ENCODE measurements at places on chromosomes 2 and 18.

GRCh38 chr2:138499684-138500083 is 1.9 kb upstream of the SPOPL start:
- DNase-seq, result no peak

DNA sequence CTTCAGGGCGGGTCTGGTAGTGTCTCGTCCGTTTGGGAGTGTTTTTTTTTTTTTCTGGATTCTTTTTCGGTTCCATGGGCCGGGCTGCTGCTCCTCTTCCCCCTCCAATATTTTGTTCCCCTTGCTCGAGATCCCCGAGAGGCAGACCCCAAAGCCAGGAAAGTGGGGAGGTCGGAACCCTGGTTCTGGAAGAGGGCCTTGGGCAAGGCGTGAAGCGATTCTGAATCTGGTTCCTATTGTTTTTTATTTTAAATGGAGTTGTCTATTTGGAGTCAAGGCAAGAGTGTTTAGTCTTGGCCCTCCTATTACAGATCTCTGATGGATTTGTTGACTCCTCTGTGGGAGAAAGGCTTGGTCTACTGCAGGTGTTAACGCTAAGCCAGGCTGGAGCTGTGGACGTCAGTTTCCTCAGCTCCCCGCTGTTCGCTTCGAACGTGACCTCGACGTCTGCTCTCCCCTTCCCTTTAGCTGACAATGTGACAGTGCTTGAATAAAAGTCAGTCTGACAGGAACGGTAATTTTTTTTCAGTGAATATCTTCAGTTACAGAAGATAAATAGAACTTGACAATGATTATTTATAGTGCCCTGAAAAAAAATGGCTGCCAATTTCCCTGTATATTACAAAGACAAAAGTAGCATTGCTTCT is 683 bp upstream of the DNAJC27 start:
- peak; percentile 76 for DNase-seq

DNA sequence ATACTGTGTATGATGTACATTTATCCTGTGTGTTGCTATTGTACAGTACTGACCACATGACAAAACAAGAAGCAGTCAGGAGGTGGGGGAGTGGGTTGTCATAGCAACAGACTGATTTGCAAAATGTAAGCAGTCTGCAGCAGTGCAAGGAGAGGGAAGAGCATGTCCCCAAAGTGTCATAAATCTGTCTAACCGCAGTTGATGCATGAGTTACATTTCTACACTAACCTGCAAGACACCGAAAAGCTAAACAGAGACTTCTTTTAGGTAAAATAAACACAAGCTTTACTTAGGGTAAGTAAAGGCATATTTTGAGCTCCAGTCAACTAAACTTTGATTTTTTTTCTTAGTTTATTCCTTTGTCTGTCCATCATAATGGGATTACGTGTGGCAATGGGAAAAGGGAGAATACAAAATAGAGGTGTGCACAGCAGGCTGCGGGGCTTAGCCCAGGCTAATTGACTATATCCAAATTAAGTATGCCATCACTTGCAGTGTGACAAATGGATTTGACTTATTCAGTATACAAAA is 134.5 kb downstream of the MEIS1 start:
- DNase-seq, result no peak

- DNase-seq, result no peak
These were observed 11.6 kb upstream of the ZNF512 start for GRCh38 chr2:27571197-27571596.

DNA sequence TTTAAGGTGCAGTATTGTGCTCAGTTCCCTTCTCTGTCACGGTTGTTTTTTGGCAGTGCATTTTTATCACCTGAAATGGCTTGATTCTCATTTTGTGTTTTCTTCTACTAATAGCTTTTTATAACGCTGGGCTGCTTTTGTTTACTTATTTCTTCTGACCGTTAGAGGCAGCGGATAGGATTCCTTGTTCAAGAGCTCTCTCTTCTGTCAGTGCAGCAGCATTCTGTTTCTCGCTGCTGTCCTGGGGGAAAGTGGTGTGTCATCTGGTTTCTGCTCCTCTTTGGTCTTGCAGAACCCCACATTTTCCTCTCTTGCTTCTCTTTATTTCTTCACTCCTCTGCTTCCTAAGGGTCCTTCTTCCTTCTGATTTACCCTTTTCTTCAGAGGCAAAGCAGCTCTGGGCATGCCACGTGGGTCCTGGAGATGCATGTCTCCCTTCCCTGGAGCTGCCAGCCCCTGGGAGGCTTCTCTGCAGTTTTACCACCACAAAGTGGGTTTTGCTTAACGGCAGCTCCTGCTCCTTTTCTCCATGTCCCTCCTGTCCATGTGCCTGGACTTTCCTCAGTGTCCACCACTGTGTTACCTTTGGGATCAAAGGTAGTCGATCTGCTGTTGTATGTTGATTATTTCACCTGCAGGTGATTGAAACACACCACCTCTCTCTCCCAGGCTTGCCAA is 47.3 kb upstream of the SNTG2 start:
- no peak for DNase-seq

GRCh38 chr2:85112906-85113625 is 20.1 kb upstream of the TCF7L1 start:
- DNase-seq, result no peak

DNA sequence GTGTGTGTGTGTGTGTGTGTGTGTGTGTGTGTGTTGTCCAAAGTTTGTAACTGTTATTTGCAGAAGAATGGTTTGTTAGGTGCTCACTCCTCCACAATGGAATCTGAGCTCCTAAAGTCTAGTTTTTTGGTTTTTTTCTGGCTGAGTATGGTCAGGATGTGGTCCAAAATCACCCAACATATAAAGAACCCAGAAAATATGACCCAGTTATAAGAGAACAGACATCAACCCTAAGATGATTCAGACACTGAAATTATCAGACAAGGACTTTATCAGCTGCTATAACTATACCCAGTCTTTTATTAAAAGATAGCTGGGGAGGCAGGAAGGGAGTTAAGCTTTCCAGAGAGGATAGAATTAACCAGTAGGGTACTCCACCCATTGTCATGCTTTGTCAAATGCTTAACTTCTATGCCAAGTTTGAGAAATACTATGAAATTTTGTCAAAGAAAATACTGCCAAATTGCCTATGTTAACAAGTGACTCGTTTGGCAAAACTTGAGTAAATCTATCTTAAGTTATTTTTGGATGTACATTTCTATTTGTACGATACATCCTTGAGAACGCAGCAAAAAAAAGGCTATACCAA is 57.5 kb downstream of the TANK start:
- DNase-seq, result no peak

GRCh38 chr2:148042219-148042618 is 21.3 kb downstream of the MBD5 start:
- no peak for DNase-seq

DNA sequence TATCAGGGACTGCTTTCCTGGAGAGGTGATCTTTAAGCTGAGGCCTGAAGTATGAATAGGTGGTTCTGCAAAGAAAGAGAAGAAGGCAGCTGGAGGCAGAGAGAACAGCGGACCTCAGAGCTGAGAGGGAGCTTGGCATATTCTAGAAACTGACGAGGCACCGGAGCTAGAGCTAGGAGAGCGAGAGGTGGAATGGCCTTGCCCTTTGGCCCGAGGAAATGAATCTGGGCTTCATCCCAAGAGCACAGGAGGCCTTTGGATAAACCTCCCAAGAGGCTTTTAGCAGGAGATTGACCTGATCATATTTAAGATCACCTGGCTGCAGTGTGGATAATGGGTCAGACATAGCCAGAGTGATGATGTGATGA is 7.9 kb downstream of the DYSF start:
- no peak for DNase-seq

- DNase-seq, result peak; percentile 77
These were observed 51.2 kb upstream of the ALPP start for GRCh38 chr2:232327105-232328031.

- DNase-seq, result no peak
These were observed 110.7 kb downstream of the QPCT start for GRCh38 chr2:37454851-37455762.

DNA sequence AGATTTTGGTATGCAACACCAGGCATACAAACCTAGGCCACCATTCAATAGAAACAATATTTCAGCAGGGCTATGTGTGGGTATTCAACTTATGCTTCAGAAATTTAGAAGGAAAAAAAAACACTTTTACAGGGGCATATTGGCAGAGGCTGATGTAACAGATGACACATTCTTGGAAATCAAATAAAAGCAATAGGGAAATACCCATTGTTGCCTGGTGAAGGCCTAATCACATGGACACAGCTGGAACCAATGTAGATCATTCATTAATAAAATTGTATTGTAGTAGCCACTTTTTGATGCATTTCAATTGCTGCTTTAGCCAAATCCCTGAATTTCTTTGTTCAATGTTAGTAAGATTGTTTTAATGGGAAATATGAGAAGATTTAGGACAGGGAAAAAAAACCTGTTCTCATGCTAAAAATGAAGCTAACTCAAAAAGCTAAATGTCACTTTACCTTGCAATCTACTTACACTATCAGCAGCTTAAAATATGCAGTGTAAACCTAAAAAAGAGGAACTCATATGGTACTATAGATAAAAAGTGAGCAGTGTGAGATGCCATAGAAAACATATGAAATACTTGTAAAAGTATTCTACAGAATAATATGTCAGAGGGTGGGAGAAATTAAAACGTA is 289.4 kb downstream of the ZEB2 start:
- no peak for DNase-seq

- no peak for DNase-seq
These were observed 324.3 kb upstream of the PKDCC start for GRCh38 chr2:41723526-41723925.

DNA sequence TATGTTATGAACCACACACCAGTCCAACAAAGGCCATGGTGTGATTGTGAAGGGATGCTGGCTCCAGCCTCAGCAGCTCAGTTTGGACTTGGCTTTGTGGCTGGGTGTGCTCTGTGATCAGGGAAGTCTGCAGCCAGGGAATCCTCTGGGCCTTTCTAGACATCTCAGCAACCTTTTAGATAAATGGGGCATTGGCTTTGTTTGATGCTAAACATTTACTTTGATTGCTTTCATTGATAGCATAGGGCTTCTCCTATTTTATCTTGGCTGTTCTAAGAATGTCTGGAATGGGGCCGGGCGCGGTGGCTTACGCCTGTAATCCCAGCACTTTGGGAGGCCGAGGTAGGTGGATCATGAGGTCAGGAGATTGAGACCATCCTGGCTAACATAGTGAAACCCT is 104.5 kb downstream of the VAPA start:
- DNase-seq, result no peak

DNA sequence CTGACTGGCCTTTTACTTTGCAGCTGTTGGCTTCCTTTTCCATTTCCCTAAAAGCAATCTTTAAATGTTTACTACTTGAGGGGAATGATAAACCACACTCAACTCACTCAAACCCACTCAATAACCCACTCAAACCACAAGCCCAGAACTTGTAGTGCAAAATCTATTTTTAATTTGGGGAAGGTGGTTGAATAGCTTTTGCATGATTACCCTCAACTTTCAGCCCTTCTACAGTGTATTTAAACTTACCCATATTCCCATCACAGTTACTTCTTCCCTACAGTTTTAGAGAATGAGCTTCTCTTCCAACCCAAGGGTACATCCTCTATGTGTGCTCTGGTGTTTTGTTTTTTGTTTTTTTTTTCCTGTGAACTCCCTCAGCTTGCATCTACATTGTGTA is 636.1 kb downstream of the TDRD15 start:
- DNase-seq, result no peak

DNA sequence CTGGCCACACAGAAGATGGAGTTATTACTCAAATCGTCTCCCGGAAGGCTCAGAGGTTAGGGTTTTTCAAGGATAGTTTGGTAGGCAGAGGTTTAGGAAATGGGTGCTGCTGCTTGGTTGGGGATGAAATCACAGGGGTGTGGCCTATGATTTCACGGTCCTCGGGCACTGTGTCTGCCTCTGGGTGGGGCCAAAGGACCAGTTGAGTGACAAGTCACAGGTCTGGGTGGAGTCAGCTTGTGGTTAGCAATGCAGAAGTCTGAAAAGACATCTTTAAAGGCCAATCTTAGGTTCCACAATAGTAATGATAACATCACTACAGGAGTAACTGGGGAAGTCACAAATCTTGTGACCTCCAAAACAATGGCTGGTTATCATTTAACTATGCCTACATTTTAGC is 387.8 kb downstream of the ZNF521 start:
- DNase-seq, result no peak

- peak; percentile 67 for DNase-seq
These were observed 120.5 kb upstream of the CXCR4 start for GRCh38 chr2:136238286-136239078.

GRCh38 chr18:79405781-79406575 is 10.2 kb downstream of the NFATC1 start:
- peak; percentile 95 for DNase-seq

- DNase-seq, result no peak
These were observed 25.4 kb upstream of the TMEM131 start for GRCh38 chr2:98020992-98021713.

GRCh38 chr2:220273082-220273481 is 645.7 kb downstream of the SLC4A3 start:
- DNase-seq, result no peak

DNA sequence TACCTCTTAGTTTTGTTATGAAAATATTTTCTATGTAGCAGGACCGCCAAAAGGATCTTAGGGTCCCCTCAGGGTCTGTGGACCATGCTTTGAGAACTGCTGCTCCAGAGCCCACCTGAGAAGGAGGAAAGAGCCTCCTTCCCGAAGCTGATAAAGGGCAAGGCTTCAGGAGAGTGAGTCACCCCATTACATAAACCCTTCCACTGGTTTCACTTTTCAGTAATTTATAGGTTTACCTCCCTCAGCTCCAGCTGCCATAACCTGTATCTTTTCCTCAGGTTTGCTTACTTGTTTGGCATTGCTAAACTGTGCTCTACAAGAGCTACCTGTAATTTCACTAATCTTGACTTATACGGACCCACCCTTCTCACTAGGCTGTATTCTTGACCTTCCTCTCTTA is 6.6 kb downstream of the TTLL4 start:
- no peak for DNase-seq

DNA sequence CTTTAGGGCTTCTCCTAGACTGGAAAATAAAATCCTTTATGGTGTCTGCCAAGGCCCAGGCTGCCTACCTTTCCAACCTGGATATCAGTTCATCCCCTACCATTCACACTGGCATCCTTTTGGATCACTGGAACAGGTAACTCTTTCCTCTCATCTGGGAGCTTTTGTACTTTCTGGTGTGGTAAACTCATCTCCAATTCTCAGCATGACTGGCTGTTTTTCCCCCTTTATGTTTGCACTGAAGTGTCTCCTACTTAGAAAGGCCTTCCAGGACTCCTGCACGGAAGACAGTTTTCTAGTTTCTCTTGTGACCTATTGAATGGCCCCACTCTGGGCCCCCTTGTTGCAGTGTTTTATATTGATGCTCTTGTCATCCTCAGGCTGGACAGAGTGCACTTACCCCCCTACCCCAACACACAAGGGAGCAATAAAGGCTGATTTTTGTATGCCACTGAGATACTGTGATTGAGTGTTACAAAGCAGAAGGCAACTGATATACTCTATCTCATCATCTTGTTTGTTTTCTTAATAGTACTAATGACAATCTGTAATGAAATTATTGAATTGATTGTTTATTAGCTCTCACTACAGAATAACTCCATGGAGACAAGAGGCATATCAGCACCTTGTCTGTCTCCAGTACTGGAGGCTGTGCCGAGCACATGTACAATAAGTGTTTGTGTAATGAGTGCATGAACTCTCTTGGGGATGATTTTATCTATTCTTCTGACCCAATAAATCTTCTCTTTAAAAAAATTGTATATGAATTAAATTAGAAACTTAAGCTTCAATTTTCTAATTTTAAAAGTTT is 129.9 kb downstream of the PIEZO2 start:
- DNase-seq, result no peak

- no peak for DNase-seq
These were observed 306.2 kb downstream of the SETBP1 start for GRCh38 chr18:44986933-44987332.
